ENCODE measurements at places on chromosomes 1 and 21.

DNA sequence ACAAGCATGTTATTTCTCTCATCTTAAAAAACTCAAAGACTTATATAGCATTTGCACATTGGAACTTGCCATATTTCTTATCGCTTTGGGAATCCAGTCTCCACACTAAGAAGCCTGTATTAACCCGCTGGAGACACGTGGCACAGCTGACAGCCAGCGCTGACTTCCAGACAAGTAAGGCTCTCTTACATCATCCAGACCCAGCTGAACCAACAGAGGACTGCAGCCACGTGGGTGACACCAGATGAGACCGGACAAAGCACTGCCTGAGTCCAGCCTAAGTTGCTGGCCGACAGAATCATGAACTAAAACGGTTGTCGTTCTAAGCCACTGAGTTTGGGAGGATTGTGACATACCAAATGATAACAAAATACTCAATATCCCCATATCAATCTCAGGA is 6.3 kb upstream of the CD247 start:
- no peak for DNase-seq

- DNase-seq: peak; percentile 1
Measured at GRCh38 chr1:214123061-214123784, 135.4 kb downstream of the PROX1 start.

DNA sequence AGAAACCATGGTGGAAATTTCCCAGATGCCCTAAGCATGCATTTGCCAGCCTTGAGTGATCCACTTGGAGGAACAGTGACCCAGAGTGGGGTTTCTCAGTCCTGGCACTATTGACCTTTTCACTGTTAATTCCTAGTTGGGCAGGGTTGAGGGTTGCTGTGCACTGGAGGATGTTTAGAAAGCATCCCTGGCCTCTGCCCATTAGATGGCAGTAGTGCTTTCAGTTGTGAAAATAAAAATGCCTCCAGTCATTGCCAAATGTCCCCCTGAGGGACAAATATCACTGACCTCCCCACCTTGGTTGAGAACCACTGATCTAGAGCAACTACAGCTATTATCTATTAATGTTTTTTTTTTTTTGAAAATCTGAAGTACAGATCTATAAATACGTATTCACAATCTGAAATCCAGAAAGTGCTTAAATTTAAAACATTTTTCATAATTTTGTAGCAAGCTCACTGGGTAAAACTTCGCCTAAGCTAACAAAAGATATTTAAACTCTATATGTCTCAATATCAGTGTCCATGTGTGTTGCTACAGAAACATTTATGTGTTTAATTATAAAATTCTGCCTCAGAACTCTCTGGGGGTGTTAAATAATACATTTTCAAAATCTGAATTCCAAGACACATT is 27.3 kb downstream of the F3 start:
- no peak for DNase-seq

DNA sequence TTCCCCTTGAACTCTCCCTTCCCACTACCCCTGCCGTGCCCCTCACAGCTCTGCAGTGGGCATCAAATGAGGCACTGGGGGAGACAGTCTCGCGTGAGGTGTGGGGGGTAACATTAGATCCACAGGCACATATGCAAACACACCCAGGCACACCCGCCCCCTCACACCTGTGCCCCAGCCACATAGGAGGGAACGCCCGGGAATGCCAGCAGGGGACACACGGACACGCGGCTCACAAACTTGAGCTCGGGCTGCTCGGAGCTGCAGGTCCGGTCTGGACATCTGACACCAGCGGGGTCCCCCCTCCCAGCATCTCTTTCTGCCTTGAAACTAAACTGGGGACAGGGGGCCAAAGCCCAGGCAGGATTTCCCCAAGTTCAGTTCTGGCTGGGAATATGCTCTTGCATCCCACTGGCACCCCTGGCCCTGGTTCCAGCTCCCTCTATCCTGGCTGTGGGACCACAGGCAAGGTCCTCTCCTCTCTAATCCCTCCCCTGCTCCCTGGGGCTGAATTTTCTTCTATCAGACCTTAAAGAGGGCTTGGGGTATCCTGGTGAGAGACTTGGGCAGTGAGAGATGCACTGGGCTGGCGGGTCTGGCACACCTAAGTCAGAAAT is 30.6 kb downstream of the CDCP2 start:
- no peak for DNase-seq

DNA sequence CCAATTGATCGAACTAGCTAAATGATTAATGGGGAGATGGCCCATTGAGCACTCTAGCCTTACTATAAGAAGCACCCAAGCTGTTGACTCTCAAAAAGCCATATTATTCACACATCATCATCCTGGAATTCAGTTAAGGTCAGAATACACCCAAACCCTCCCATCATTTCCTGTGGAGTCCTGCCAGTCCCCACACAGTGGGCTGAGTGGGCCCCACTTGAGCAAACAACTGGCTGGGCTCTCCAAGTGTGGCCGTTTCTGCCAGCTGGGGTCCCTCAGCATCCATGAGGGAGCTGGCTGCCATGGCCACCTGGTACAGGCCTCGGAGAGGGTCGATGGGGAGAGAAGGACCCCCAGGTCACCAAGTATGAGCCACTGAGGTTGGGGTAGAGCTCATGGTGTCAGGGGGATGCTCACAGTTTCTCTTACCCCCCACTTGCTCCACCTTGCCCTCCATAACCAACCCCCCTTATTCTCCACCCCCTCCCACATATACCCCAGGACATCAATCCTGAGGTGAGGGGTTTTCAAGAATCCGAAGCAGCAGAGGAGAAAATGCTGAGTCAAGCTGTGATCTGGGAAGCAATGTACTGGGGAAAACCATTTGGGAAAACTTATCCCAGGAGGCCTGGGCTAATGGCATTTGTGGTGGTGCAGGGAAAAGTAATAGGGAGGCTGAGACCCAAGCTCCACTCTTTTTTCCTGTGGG is 60.3 kb downstream of the UBE2T start:
- no peak for DNase-seq

DNA sequence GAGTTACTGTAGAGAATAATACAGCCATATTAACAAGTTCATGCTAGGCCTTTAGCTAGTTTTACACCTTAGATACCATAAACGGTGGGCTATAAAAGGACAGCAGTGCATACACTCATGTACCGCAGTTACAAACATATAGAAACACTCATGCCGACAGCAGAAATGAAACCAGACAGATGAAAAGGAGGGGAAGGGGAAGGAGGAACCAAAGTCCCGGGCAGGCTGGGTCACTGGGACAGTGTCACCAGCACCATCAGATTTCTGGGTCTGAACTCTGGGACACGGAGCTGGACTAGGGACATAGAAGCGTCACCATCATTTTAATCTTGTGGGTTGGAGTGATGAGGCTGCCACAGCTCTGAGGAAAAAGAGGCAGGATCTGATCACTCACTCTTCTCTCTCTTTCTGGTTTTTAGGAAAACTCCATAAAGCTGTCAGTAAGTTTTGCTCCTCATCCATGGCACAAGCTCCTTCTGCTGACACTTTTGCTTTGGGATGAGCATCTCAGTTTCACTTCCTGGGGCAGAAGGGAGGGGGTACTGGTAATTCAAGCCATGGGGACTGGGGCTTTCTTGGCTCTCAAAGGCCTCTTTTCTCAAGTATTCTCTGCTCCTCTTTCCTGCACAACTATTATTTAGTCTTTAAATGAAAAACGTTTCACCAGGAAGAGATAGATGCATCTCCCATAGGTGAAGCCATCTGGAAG is 7.8 kb upstream of the ZNF691 start:
- no peak for DNase-seq

DNA sequence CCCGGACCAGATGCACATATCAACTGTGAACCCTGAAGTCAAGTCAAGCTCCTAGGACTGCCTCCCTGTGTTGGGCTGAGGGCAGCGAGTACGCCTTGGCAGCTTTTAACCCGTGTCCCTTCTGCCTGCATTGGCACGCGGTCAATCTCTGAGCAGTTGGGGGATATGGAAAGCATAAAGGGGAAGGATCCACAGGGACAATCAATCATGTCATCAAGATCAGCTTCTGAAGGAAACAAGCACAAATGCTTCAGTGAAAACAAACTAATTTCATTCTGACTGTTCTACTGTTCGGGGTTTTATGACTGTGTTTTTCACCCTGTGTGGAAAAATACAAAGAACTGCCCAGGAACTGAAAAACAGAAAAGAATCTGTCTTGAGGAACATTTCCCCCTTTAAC is 106.2 kb downstream of the RUNX1 start:
- no peak for DNase-seq
